Subcutaneous adipose tissue (tissue), 4 donors: ENCODE measurements at places on chromosomes 12 and 14. TPM values are rescaled to one million over a fixed set of nuclear protein-coding genes. Genes with fewer than 3 reads are reported as not detected.

The MANSC4 gene
- total RNA-seq, result not detected

The TAS2R7 gene
- total RNA-seq, result not detected

The SDR39U1 gene
- total RNA-seq, result 24.6 TPM

The NFE2 gene
- not detected for total RNA-seq

The A2ML1 gene
- not detected for total RNA-seq
